ENCODE measurements at places on chromosomes 3 and 15.

DNA sequence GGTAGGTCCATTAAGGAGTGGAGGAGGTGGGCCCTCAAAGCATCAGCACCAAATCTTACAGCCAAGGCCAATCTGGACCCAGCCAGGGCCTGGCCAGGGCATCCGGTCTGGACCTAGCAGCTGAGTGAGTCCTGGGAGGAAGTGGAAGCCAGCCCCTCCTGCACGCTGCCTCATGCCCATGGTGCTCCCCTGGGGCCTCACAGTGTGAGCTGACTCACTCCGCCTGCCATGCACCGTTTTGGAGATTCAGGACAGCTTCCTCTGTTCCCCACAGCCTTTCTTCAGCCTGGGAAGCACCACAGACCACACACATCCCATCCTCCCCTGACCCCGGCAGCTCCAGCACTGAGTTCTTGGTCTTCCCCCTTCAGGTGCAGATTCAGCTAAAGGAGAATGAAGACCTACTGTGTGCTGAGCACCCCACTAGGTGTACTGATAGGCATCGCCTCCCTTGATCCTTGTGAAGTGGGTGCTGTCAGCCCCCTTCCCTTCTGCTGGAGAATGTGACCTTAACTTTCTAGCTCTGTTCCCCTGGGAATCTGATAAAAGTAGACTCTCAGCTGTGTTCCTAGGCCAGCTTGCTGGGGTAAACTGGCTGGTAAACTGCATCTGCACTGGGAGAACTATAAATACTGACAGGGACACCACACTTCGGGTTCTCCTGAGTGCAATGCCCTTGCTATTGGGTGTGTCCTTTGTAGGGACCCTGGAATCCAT lies 36.8 kb upstream of the SEC13 start:
- no peak for DNase-seq

DNA sequence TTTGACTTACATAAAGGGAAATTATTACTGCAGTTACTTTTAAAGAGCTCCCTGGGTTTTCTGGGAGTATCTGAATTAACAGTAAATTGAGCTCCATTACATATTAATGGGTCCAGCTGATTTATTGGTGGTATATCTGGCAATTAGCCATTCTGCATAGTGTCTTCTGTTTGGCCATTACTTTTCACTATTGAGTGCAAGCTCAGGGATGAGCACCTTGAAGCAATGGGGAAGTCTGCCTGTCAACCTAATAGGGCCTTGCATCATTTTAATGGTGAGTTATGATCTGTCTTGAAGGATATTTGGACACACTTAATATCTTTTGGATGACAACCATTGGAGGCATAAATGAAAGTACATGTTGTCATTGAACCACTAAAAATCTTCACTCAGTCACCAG lies 73.8 kb downstream of the MFSD1 start:
- DNase-seq, result no peak

DNA sequence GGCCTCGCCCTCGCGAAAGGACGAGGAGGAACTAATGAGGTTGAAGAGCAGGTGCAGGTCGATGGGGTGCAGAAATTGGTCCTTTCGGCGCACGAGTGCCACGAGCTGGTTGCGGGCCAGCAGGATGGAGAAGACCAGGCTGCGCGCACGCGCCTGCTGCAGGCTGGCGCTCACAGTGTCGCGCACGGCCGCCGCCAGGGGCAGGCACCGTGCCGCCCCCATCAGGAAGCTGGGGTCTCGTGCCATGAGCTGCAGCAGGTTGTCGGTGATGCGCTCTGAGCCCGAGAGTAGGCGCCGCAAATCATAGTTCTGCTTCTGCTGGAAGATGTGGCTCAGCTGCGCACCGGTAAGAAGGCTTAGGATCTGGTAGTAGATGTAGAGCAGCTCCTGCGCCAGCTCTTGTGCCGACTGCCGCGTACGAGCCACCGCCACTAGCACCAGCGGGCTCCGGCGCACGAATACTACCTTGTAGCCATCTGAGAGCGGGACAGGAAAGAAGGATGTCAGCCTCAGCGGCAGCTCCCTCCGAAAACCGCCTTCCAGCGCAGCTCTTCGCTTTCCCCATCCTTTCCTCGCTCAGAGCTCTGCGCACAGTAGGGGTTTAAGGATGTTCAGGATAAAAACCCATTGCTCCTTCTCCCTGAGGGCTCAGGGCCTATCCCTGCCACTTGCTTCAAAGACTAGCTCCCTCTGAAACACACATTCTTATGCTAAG lies 6.9 kb upstream of the MST1R start:
- DNase-seq, result no peak

DNA sequence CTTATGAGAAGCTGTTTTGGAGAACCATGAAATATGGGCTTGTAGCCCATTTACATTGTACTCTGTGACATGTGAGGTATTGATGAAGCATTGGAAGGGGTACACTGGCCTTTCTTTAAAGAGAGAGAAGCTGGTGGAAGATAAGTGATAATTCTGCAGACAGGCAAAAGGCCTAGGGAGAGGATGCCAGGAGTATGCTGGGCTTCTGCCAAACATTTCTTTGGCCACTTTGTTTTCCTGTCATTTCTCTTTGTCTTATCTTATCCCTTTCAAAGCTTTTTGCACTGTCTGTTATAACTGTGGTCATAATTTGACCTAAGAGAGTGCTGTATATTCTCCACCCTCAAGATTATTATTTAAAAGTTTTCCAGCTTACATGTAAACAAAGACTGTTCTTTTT lies 109.6 kb upstream of the SEMA6D start:
- DNase-seq, result no peak

All from T-helper 1 cell (primary cell).